ENCODE measurements at places on chromosomes 3 and 15.

DNA sequence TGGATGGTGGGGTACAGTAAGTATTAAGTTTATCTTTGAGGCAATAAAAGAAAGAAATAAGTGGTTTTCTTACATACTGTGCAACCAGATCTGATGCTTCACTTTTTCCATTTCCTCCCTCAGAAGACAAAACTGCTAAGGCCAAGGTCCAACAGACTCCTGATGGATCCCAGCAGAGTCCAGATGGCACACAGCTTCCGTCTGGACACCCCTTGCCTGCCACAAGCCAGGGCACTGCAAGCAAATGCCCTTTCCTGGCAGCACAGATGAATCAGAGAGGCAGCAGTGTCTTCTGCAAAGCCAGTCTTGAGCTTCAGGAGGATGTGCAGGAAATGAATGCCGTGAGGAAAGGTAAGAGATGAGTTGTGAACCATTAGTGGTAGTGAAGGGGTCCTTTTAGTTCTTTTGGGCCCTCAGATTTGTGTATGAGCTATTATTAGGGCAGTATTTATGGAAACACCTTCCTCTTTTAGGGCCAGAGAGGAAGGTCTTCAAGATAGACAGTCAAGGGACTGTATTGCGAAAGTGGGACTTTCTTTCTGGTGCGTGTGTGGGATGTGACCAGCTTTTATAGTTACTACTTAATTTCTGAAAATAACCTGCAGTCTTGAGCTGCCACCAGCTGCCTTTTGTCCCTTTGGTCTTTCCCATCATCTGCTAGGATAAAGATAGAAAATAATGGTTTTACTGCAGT lies 4.6 kb downstream of the ALAS1 start:
- no peak for DNase-seq

GRCh38 chr15:65927545-65927944 lies 58.3 kb downstream of the RAB11A start:
- no peak for DNase-seq

DNA sequence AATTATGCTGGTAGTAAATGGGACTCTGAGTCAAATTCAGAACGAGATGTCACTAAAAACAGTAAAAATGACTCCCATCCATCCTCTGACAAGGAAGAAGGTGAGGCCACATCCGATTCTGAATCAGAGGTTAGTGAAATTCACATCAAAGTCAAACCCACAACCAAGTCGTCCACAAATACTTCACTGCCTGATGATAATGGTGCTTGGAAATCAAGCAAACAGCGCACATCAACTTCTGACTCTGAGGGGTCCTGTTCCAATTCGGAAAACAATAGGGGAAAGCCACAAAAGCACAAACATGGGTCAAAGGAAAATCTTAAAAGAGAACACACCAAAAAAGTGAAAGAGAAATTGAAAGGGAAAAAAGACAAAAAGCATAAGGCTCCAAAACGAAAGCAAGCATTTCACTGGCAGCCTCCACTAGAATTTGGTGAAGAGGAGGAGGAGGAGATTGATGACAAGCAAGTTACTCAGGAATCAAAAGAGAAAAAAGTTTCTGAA lies 15.1 kb upstream of the ZBTB47 start:
- no peak for DNase-seq

DNA sequence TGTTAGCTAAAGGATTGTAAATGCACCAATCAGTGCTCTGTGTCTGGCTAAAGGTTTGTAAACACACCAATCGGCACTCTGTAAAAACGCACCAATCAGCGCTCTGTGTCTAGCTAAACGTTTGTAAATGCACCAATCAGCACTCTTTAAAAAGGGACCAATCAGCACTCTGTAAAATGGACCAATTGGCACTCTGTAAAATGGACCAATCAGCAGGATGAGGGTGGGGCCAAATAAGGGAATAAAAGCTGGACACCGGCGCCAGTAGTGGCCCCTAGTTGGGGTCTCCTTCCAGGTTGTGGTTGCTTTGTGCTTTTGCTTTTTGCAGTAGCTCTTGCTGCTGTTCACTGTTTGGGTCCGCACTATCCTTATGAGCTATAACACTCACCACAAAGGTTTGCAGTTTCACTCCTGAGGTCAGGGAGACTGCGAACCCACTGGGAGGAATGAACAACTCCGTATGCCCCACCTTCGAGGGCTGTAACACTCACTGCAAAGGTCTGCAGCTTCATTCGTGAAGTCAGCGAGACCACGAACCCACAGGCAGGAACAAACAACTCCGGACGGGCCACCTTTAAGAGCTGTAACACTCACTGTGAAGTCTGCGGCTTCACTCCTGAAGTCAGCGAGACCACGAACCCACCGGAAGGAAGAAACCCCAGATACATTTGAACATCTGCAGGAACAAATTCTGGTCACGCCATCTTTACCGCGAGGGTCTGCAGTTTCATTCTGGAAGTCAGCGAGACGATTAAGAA lies 1.1 kb upstream of the SUCLG2 start:
- no peak for DNase-seq

- peak; percentile 19 for DNase-seq
These were observed 74.1 kb downstream of the SENP2 start for GRCh38 chr3:185659942-185660921.

DNA sequence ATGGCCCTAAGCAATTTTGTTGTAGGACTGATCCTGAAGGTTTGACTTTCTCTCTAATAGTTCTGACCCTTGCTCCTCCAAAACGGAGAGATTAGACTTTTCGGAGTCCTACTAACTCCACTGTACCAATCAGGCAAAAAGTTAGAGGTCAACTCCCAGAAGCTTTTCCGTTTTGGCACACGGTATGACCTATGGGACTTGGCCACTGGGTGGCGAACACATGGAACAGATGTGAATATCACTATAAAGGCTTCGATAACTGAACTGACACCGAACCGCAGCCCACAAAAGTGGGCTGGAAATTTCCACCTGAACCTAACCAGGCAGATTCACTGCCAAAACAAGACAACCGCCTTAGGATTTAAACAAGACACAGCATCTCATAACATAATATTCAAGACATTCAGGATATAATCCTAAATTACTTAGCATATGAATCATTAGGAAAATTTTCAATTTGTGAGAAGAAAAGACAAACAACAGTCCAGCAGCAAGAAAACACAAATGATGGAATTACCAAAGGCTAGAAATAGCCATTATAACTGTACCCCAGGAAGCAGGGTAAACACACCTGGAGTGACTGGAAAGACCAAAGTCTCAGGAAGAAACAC lies 12.2 kb upstream of the TM2D3 start:
- DNase-seq: no peak

GRCh38 chr3:65713016-65713415 lies 325.7 kb downstream of the MAGI1 start:
- no peak for DNase-seq

GRCh38 chr15:38195191-38195901 lies 57.3 kb upstream of the SPRED1 start:
- DNase-seq: no peak

DNA sequence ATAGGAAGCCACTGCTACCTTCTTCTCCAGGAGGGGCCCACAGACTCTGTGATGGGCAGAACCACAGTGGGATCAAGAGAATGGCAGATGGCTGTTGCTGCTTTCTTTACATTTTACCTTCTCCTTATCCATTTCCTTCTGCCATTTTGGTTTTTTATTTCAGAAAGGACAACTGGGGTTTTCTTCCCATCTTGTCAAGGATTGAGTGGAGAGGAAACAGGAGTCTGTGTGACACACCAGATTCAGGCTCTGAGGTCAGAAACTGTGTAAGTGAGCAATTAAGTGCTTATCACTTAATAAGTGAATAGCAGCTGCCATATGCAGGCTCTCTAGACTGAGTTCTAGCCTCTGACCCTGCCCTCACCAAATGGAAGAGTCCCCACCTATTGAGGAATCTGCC lies 47.3 kb downstream of the ITGB5 start:
- no peak for DNase-seq

- no peak for DNase-seq
These were observed 142.7 kb upstream of the RBMS3 start for GRCh38 chr3:29138171-29138570.

GRCh38 chr15:76363251-76363650 lies 26.7 kb downstream of the ISL2 start:
- no peak for DNase-seq

DNA sequence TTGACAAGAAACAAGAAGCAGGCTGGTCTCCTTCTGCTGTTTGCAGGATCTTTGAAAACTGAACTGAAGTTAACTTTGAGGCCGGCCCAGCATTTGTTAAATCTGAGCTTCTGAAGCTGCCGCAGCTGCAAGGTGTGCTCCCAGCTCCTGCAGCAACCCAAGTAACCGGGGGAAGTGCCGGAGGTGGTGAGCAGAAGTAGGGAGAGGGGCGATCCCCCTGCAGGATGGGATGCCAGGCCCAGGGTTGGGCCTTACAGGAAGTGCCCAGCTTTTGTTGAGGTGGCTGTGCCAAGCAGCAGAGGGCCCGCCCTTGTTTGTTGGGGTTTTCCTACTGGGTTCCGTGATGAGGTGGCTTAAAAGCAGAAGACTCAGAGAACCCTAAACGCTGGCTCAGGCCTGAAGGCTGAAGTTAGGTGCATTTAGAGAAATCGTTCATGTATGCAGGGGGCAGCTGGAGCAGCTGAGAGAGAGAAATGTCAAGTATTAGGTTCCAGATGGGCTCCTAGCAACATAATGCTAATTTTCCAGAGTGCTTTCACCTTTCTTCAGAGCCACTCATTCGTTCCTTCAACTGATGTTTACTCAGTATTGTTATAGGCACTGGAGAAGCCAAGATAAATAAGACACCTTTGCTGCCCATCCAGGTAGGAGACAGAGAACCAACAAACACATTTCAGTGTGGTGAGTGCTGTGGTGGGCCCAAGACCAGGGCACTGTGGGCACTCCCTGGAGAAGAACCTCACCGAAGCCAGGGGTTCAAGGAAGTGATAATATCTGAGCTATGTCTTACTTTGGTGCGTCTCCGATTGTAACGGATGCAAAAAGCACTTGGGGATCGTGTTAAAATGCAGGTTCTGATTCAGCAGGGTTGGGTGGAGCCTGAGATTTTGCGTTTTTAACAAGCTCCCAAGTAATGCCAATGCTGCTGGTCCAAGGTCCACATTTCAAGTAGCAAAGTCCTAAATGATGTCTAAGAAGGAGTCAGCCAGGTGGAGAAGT lies 42.2 kb upstream of the PLCL2 start:
- peak; percentile 26 for DNase-seq

DNA sequence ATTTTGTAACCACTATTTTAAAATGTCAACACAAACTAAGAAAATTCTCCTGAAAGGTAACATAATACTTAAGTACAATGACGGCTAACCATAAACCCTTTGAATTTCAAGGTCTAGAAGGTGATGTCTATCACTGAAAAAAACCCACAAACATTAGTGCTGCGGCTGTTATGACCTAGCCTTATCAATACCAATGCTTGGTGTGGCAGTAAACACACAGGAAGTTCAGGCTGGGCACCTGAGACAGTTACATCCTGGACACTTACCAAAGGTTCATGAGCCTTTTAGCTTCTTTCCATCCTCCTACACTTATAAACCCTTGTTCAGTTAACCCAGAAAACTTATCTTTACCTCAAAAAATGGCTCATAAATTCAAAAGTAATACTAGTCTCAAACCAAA lies 5.8 kb downstream of the HSPBAP1 start:
- DNase-seq: no peak

- DNase-seq: no peak
These were observed 450.2 kb upstream of the WNT5A start for GRCh38 chr3:55937301-55937700.

DNA sequence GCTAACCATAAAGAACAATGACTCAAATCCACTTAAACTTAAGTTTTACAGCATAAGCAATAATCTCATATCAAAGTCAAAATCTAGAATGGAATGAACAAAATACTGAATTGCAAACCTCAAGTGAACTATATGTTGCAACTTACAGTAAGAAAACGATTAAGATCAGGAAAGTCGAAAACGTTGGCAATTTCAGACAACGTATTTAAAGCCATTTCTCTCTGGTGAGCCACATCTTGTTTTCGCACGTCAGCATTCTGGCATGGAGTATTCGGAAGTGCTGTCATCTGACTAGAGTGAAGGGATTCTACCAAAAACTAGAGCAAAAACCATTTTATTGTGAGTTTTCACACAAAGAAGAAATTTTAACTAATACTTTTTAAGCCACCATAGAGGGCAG lies 28.5 kb downstream of the ATR start:
- no peak for DNase-seq
